ENCODE measurements at places on chromosomes 4 and X.

DNA sequence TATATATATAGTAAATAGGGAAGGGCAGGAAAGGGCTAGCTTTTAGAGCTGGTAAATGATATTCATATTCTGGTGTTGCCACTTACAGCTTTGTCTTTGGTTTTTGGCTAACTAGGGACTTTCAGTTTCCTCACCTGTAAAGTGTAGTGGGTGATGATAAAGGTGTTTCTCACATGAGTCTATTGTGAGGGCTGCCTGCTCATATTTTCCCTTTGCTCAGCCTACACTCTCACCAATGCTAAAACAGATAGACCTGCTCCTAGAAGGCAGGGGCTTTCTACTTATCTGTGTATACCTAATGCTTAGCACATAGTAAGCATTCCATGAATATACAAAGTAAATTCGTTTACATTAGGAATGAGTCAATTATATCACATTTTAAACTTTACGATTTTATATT, 137.2 kb upstream of the HS3ST1 start:
- no peak for DNase-seq

GRCh38 chrX:109926743-109927662, 75.9 kb upstream of the TMEM164 start:
- DNase-seq: no peak

DNA sequence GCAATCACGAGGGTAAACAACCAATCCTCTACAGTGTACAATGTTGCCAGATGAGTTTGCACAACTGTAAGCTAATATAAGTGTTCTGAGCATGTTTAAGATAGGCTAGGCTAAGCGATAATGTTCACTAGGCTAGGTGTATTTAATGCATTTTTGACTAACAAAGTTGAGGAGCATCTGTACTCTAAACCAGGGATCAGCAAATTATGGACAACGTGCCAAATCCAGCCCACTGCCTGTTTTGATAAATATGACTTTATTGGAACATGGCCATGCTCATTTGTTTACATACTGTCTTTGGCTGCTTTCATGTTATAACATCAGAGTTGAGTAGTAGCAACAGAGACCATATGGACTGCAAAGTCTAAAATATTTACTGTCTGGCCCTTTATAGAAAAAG, 46.3 kb upstream of the ARHGEF6 start:
- no peak for DNase-seq

GRCh38 chr4:168558599-168558998, 61.7 kb downstream of the PALLD start:
- no peak for DNase-seq

DNA sequence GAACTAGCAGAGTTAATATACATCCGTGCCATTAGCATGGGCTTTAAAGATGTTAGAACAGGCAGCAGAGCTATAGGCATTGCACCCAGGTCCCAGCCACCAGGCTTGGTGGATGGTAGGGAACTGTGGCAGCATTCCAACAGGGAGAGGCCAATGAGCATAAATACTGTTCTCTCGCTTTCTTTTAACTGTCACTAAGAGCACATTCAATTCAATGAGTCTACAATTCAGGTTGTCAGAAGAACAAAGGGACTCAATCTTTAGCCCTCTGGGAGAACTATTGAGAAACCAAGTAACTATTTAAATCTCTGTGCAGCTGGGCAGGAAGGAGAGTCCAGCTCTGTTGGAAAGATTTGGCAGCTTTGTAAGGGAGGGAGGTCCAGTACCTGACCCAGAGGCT, 165.6 kb downstream of the CHIC1 start:
- DNase-seq: no peak

DNA sequence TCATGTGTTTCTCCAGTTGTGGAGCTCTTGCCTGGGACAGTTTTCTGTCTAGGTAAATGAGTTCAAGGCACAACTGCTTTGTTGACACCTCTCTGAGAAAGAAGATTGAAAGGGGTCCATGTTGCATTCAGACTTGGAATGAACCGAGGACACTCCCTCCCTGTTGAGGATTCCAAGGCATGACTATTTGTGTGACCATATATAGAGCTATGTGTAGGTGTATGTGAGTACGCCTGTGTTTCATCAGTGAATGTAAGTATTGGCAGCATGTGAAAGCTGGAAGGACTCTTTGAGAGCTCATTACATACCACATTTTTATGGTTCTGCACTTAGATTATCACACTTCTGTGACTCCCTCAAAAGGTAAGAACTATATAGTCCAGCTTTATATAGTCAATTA, 3.4 kb downstream of the HEPH start:
- DNase-seq: no peak

- no peak for DNase-seq
Observed at GRCh38 chr4:156798438-156798837, 173.2 kb downstream of the PDGFC start.

DNA sequence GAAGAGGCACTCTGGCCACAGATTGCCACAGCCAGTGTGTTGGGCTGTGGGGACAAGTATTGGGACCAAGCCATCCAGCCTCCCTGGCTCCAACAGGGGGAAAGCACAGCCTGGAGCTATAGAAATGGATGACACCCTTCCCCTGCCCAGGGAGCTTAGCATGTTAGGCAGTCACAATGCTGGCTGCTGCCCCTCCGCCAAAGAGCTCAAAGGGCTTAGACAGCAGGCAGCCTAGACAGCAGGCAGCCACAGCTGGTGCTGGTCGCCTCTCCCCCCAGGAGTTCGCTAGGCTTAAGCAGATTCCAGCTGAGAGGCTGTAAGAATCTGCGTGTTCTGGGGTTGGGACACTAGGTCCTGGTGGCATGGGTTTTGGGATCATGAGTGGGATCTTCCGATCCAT, 94.5 kb upstream of the MXRA5 start:
- no peak for DNase-seq

GRCh38 chr4:128521648-128522111, 234.1 kb upstream of the PGRMC2 start:
- DNase-seq: no peak

GRCh38 chrX:41602816-41603345, 85.9 kb upstream of the GPR34 start:
- no peak for DNase-seq

- DNase-seq: no peak
Observed at GRCh38 chr4:128775916-128776315, 33.6 kb upstream of the JADE1 start.

GRCh38 chr4:137576446-137576845, 44.2 kb upstream of the PCDH18 start:
- no peak for DNase-seq

DNA sequence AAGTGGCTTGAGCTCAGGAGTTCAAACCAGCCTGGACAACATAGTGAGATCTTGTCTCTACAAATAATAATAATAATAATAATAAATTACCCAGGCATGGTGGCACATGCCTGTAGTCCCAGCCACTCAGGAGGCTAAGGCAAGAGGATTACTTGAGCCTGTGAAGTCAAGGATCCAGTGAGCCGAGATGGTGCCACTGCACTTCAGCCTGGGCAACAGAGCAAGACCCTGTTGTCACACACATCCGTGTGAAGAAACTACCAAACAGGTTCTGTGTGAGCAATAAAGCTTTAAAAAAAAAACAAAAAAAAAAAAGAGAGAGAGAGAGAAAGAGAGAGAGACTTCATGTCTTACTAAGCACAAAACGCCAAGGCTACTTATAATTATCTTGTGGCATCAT, 42.5 kb downstream of the ANOS1 start:
- no peak for DNase-seq

- no peak for DNase-seq
Observed at GRCh38 chr4:99647071-99647470, 10.6 kb downstream of the C4orf54 start.

GRCh38 chr4:71254451-71255012, 84.3 kb upstream of the SLC4A4 start:
- DNase-seq: no peak

DNA sequence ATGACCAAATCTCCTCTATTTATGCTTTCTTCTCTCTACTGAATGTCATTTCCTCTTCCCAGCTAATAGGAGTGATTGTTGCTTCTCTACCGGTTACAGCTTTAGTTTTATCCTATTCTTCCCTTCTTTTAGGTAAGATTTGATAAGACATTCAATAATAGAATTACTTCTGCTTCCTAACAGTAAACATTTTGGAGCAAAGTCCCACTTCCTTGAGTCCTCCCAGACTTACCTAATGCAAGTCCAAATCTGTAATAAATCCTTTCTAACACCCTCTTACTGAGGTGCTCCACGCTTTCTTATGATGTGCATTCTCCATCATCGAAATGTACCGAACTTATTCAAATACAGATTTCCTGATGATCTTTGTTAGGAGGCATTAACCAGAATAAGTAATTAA, 79.2 kb upstream of the GPM6A start:
- DNase-seq: no peak

GRCh38 chr4:53374777-53375258, 2.6 kb upstream of the FIP1L1 start:
- no peak for DNase-seq

DNA sequence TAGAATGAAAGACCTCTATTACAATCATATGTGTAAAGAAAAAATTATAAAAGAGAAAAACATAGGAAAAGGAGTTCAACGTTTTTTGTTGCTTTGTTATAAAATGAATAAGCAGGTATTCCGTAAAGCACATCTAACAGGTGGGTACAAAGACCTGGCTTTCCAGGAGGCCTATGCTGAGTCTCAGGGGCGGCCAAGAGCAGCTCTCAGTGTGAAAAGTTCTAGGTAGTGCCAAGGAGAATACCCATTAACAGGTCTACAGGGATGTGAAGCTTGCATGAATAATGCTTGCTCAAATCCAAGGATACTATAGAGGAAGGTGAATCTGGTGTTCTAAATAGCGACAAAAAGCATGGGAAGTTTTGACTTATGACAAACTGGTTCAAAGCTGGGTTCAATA, 944.4 kb downstream of the PDHA2 start:
- no peak for DNase-seq

- no peak for DNase-seq
Observed at GRCh38 chr4:83885256-83886182, 349.6 kb downstream of the GPAT3 start.

GRCh38 chr4:81360737-81361136, 111.0 kb downstream of the RASGEF1B start:
- DNase-seq: no peak

DNA sequence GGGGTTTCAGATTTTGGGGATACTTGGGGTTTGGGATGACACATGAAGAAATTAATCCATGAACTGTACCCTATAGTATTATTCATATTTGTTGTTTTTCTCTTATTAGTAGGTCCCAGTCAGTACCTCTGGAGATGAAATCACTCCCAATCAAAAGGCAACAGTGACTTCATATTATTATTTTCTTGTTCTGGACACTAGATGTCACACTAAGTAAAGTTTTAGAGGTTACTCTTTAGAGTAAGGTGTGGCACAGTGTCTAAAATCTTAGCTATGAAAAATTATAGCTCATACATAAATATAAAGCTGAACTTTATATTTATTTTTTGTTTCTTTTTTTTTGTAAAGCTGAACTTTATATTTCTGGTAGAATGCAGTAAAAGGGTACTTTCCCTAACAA, 35.1 kb downstream of the FAM114A1 start:
- DNase-seq: no peak

DNA sequence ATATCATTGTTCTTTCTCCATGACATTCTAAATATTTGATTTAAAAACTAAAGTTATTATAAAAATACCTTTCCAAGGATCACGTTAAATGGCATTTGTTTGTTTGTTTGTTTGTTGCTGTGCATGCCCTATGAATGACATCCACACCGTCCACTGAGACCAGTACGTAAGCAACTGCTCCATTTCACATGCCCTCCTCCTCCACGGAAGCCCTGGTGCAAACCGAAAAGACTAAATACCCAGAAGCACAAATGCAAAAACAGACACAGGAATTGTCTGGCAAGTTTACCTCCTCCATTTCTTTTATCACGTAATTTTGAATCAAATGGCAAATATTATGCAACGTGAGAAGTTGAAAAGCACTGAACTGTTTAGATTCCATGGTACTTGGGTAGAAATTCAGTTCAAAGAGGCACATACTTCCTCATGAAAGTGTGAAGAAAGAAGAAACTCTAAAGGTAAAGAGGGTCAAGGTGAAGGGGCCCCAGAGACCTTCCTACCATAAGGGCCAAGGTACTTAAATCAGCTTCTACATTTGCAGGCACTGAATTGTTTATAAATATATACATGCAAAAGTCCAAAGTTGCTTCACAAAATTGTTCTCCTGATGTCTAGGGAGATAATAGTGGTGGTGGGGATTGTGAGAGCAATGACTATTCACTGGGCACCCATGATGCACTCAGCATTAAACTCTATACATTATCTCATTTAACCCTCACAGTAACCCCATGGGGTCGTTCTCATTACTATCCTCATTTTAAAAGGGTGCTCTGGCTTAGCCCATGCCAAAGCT, 23.4 kb downstream of the IRF2 start:
- no peak for DNase-seq

DNA sequence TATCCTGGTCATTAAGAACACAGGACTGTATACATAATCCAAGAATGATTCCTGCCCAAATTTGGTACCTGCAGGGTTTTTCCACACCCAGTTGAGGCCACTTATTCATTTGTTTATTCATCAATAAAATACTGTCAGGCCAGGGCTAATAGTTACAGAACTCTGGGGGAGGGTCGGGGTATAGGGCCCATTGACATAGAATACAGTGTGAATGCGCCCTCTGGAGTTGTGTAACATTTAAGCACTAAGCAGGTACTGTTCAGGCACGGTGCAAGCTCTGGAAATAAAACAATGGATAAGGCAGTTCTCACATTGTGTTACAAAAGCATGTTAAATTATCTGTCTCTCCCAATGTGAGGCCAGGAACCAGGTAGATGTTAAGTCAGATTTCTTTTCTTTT, 30.8 kb upstream of the LRBA start:
- DNase-seq: no peak
